ENCODE measurements at places on chromosomes 5 and 9.

GRCh38 chr9:116697887-116698286, 10.8 kb downstream of the TRIM32 start:
- no peak for DNase-seq

- DNase-seq: no peak
Observed at GRCh38 chr9:108058135-108058814, 568.7 kb upstream of the KLF4 start.

DNA sequence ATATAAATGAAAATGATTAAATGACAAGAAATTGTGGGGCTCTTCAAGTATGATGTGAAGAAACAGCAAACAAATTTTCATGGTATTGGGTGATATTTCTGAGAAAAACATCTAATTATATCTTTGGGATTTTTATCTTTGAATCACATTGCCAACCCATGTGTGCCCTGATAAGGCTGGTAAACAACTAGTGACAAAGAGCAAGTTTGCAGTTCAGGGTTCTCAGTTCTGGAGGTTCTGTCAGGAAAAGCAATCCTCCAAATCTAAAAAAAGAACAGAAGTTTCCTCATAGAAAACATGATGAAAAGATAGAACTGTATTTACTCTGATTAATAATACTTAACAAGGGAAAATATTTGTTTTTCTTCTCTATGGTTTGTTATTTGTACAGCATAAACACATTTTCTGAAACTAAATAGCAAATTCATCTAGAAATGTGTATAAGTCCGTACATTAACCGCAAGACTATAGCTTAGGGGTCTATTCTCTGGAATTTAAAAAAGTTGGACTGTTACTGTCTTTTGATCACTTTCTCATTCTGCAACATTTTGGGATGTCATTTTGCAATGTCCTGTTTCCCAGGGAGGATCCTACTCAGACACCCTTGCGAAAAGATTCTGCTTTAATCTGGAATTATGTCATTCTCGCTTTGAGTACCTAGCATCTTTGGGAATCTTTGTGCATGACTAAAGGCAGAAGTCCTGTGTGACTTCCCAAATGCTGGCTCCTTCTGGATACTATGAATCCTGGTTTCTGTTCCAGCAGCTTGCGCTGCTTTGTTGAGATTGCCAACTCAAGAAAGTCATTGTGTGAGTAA, 308.5 kb downstream of the ADGRV1 start:
- no peak for DNase-seq

DNA sequence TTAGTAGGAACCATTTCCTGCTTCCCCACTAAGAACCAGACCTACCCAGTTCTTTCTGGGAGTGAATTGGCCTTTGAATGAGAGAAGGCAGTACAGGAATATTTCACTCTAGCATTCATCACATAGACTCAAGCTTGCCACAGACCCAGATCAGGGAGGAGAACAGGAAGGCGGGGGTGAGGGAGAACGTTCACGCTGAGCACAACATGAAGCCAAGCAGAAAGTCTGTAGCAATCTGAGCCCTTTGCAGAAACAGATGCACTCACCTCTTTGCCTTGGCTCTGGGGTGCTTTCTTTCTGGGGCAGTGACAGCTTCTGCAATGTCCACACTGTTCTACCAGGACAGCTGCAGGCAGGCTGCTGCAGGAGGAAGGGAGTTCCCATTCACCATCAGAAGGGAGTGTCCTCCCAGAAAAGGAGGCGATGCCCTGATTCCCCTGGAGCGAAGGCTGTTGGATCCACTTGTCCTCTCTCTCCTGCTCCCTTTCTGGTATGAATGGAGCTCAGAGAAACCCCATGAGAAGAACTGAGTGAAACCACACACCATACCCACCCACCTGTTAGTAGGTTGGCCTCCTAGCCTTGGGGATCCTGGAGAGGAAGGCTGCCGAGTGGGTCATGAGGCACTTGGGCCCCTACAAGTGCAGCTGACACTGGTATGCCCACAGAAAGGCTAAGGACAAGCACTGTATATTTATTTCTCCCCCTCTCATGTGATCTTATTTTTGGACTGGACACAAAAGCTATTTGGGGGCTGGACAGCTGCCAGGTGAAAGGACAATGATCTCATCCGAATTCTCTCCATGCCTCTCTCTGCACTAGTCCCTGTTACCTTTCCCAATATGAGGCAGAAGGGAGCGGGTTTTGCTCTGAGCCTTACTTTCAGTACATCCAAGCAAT, 11.7 kb upstream of the FGF1 start:
- no peak for DNase-seq

- DNase-seq: no peak
Observed at GRCh38 chr9:8779478-8779877, 979.9 kb upstream of the DMAC1 start.

GRCh38 chr5:116135344-116135743, 50.5 kb downstream of the COMMD10 start:
- DNase-seq: no peak

DNA sequence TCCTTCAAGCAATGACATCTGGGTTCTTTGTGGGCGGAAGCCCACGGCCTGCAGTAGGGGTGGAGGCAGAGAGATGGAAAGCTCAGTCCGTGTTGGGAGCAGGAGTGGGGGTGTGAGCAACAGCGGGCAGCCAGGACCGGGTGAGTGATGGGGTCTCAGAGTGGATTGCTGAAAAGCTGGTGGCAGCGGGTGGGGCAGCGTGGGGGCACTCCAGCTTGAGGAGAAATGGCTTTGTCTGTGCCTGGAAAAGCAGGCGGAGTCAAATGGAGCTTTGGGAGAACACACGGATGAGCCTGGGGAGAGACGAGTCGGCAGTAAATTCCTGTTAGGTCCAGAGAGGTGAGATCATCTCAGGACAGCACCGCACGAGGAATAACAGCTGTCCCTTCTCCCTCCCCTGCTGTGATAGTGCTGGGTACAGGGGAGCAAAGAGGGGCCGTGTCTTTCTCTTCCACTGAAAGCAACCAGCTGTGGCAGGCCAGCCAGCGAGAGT, 42.1 kb downstream of the CACNA1B start:
- DNase-seq: no peak

DNA sequence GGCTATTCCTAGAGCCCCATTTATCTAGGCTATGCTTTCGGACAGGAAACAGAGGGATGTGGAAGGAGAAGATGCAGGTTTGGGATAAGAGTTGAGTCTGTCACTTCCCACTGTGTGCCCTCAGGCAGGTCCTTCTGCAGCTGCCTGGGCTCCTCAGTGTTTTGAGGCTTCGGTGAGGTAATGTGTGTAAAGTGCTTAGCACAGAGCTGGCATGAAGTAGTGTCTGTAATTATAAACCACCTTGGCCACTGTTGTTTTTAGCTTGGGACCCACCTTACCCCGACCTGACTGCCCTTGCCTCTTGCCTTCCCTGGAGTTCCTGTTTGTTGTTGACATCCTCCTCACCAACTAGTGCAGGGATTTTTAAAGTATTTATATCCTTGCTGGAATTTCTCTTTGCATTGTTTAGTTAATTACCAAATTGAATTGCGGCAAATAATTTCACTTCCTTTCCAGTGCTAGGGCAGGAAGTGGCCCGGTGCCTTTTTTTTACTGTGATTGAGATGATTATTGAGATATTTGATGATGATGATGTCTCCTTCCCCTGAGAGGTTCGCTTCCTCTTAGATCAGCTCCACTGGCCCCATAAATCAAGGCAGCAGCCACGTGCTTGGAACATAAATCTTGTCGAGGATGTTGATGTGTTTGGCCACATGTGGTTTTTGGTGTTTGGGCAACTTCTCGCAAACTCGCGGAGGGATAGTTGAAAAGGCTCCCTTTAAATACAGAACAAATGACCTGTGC, 38.3 kb upstream of the DAB2IP start:
- DNase-seq: no peak

- no peak for DNase-seq
Observed at GRCh38 chr5:168311061-168311566, 19.7 kb downstream of the WWC1 start.

- no peak for DNase-seq
Observed at GRCh38 chr5:145588558-145588957, 246.6 kb downstream of the PRELID2 start.

Measured in fibroblast of skin of left quadriceps (primary cell).